Naive thymus-derived CD4-positive, alpha-beta T cell (primary cell): ENCODE measurements at places on chromosomes 6 and 20. TPM values are rescaled to one million over a fixed set of nuclear protein-coding genes. Genes with fewer than 3 reads are reported as not detected.

Gene CASS4
- 14.3 TPM for total RNA-seq

Gene KCNQ2
- 0.72 TPM for total RNA-seq

DNA sequence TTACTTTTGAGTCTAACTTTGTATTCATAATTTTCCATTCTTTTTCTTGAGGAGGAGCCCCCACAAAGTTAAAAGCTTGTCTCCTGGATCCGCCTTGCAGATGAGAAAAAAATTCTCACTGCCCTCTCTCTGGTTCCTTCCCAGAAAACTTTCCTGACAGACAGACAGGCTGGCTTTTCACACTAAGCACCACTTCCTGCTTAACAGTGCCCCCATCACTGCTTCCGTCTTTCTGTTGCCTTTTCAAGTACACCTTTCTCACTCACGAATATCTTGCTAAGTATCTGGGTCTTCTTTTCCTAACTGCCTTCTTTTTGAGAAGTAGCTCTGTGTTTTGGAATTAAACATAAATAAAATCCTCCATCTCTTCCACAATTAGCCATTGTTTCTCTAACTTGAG lies 19.8 kb upstream of the LMBRD1 start:
- DNase-seq: no peak

- DNase-seq: no peak
Measured at GRCh38 chr6:28258877-28259777, at the start of gene NKAPL. NKAPL (plus strand) TSS chr6:28259297; CDS start chr6:28259372, 75 bp downstream.
